ENCODE measurements at places on chromosomes 3 and 15.

DNA sequence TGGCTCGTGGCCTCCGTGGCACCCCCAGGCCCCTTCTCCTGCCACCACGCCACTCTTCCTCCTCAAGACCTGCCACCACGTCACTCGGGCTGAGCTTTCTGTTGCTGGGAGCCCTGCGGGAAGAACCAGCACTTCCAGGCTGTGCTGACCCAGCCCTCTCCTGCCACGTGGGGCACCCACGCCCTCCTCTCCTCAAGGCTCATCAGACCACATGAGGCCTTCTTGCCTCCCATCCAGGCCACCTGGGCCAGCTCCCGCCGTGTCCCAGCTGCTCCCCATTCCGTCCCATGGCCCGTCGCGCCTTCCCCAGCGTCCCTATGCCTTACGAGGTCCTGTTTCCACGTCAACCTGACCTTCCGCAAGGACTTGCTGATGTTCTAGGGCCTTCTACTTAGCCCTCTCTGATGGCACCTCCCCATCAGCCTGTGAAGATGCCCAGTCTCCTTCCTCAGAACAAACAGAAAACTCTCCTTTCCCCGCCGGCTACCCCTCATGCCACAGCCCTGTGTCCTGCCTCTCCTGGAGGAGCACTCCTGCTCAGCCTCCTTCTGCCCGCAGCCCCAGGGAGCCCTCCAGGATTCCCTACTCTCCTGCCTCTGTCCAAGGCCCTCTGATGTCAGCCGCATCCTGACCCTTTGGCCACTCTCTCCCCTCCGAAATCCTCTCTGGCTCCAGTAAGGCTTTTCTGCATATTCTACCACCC lies 71.1 kb upstream of the BLM start:
- no peak for DNase-seq

GRCh38 chr3:149506965-149507364 lies 32.5 kb downstream of the TM4SF4 start:
- DNase-seq: no peak

- no peak for DNase-seq
These were observed 479 bp upstream of the CLDN1 start for GRCh38 chr3:190322604-190323245.

- no peak for DNase-seq
These were observed 50.3 kb upstream of the ACTL6A start for GRCh38 chr3:179512378-179512777.

DNA sequence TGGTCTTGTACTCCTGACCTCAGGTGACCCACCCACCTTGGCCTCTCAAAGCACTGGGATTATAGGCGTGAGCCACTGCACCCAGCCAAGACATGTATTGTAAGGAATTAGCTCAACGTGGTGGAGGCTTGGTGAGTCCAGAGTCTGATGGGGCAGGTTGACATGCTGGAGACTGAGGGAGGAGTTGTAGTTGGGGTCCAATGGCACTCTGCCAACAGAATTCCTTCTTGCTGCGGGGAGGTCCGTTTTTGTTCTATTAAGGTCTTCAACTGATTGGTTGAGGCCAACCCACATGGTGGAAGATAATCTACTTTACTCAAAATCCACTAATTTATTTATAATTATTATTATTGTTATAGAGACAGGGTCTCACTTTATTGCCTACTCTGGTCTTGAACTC lies 30.1 kb downstream of the PLA2G4D start:
- DNase-seq: no peak

GRCh38 chr3:185613016-185613415 lies 26.9 kb downstream of the SENP2 start:
- DNase-seq: no peak

GRCh38 chr15:63250312-63250965 lies 27.0 kb upstream of the APH1B start:
- no peak for DNase-seq
